Umbilical cord (tissue), 2 donors: ENCODE measurements at places on chromosomes 13 and 19. TPM values are rescaled to one million over a fixed set of nuclear protein-coding genes. Genes with fewer than 3 reads are reported as not detected.
A peak's percentile ranks its signal among the peaks of the same experiment; 100 is the strongest.

GRCh38 chr13:21344662-21345176, 114.4 kb downstream of the ZDHHC20 start:
- no peak for DNase-seq

DNA sequence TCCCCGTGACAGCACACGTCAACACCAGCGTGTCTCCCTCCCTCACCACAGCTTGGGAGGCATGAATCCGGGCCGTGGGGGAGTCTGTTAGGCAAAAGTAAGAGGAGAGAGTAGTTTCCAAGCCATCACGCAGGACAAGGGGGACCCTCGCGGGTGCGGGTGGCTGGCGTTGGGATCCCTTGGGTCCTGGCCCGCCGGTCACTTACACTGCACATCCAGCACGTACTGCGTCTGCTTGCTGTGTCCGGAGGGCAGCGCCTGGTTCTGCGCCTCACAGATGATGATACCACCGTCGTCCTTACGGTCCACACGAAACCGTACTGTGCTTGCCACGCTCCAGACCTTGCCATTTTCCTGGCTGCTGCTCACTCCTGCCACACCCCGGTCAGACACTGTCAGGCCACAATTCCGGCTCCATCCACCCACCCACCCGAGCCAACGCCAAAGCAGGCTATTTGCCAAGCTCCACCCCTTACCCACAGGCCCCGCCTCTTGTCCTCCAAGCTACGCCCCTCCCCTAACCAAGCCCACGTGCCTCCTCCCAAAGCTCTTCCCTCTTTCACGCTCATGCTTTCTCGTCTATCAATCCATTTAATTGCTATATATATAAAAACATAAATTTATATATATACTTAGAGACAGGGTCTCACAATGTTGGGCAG, 6.6 kb upstream of the ZNF428 start:
- no peak for DNase-seq

DNA sequence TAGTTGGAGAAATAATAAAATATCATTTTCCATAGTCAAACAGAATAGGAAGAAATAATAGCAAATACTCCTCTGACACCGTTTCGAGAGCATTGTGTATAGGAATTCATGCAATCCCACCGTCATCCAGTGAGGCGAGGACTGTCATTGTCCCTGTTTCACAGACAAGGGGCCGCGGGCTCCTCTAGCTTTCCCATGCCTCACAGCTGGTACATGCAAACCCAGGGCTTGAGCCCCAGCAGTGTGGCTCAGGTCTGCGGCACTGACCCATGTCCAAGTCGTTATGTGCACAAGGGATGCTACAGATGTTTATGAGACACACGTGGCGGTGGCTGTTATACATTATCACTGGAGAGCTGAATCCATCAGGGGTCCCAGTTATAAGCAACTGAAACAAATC, 18.5 kb upstream of the ATP11A start:
- DNase-seq, result no peak

DNA sequence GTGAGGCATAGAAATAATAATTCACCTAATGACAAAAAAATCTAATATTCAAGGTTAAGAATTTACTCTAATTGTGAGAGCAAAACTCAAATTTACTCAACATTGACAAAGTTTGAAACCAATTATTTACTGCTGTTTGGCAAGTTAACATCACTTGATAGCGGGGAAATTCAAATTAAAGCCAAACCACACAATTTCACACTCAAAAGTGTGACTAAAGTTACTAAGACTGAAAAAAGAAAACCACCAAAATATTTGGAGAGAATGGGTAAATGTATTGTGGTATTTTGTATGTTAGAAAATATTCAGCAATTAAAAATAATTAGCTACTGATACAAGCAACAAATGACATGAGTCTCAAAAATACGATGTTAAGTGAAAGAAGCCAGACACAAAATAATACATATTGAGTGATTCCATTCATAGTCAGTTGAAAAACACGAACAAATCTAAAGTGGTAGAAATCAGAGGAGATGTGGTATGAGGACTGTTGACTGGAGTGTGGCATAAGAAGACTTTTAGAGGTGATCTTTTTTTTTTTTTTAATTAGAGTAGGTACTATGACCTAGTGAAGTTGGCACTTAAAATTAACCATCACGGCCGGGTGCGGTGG, 541.4 kb upstream of the ATXN8OS start:
- no peak for DNase-seq

Gene CLDND2
- not detected for total RNA-seq

DNA sequence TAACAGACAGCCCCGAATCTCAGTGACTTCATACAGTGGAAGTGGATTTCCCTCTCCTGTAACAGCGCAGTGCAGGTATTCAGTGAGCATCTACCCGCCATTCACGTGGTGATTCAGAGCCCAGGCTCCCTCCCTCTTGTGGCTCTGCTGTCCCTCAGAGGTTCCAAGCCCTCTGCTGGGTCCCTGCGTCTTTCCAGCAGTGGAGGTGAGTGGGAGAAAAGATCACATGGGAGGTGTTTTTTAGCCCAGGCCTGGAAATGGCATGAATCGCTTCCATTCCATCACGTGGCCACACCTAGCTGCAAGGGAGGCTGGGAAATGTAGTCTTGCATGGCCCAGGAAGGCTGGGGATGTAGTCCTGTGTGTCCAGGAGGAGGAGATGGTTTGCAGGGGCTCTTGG, 61.4 kb downstream of the DPF1 start:
- DNase-seq, result no peak

- peak; percentile 30 for DNase-seq
Measured at GRCh38 chr19:11693505-11694499, 44.9 kb downstream of the ZNF823 start.

GRCh38 chr19:14406645-14407401, 12.3 kb downstream of the DDX39A start:
- DNase-seq, result no peak

Gene CATSPERD
- not detected for total RNA-seq

GRCh38 chr19:4266253-4267000, 12.6 kb upstream of the SHD start:
- no peak for DNase-seq

DNA sequence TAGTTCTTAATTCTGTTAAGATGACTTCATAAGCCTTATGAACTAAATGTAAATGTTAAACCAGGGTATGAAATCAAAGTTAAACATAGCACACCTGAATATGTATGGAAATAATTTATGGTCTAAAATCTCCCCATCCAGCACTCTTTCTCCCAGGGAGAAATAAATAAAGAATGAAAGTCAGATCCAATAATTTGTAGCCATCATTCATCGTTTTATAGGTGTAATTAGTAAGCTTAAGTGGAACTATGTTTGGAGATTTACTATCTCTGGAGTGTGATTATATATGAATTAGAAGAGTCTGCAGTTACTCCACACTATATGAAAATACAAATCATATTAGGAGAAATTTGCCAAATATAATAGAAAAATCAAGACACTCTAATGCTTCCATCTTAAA, 405.1 kb downstream of the DACH1 start:
- DNase-seq, result no peak

GRCh38 chr13:69755101-69755500, 352.5 kb upstream of the ATXN8OS start:
- no peak for DNase-seq

DNA sequence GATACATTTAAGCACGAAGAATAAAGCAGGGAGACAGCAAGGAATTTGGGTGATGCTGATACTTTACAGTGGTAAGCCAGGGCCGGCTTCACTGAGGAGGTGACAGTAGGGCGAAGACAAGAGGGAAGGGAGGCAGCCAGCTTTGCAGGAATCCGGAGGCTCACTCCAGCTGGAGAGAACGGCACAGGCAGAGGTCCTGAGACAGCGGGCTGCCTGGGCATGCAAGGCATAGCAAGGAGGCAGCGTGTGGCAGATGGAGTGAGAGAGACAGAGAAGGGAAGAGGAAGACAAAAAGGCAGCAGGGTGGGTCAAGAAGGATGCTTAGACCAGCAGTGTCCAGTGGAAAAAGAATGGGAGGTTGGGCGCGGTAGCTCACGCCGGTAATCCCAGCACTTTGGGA, 83.2 kb upstream of the WASF3 start:
- DNase-seq, result no peak

Gene CHAF1A
- total RNA-seq, result 13.0 TPM

DNA sequence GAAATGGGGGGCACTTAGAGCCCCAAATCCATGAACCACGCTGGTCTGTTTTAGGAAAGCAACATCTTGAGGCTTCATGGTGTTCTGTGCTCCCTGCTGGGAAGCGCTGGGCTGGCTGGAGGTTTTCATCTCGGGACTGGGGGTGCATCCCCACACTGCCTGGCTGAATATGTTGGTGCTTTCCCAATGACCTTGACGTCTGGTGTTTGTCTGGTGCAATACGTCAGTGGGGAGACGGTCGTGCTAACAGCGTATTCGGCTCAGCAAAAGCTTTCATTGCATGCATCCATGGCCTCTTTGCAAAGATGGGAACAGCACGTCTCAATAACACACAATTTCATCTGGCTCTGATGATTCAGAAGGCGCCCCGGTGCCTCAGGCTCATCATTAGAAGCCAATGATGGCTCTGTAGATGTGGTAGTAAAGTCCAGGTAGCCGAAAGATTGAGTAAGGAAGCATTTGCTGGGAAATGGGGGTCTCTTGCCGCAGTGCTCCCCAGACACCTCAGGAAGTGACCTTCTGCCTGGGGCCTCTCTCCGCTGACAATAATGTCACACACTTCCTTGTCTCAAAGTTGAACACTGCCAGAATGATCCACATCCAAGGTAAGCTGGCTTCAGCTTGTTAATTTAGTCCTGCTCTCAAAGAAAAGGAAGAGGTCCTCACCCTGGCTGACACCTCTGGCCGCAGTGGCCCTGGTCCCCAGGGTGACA, 97.7 kb downstream of the ING1 start:
- DNase-seq, result no peak

GRCh38 chr13:107681600-107681999, 533.7 kb downstream of the LIG4 start:
- no peak for DNase-seq

Gene PRRG2
- total RNA-seq, result not detected

GRCh38 chr13:103370790-103371189, 304.6 kb upstream of the SLC10A2 start:
- peak; percentile 25 for DNase-seq

GRCh38 chr13:91580749-91581148, 182.3 kb downstream of the GPC5 start:
- DNase-seq, result no peak

GRCh38 chr19:50292216-50292827, 36.9 kb downstream of the KCNC3 start:
- no peak for DNase-seq

Gene ZNF557
- 14.7 TPM for total RNA-seq

GRCh38 chr13:51579676-51580075, 4.6 kb upstream of the WDFY2 start:
- DNase-seq, result no peak

GRCh38 chr19:45162608-45163143, 1.9 kb upstream of the NKPD1 start:
- no peak for DNase-seq
